ENCODE measurements at places on chromosomes 2 and 18.

DNA sequence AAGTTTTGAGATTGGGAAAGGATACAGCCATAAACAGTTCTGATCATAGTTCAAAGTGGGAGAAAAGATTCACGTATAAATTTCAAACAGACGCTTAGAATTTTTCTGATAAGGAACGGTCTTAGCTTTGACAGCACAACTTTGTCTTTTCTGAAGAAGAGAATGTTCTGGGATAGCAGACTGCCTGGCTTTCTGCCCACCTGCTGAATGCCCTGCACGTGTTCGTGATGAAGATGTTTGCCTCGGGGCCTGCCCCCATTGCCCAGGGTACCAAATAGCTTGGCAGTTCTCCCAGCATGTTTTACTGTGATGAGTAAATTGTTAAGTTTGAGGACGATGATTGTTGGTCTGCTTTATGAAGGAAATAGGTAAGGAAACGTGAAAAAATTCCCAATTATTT lies 4.6 kb downstream of the MRPL33 start:
- no peak for DNase-seq

DNA sequence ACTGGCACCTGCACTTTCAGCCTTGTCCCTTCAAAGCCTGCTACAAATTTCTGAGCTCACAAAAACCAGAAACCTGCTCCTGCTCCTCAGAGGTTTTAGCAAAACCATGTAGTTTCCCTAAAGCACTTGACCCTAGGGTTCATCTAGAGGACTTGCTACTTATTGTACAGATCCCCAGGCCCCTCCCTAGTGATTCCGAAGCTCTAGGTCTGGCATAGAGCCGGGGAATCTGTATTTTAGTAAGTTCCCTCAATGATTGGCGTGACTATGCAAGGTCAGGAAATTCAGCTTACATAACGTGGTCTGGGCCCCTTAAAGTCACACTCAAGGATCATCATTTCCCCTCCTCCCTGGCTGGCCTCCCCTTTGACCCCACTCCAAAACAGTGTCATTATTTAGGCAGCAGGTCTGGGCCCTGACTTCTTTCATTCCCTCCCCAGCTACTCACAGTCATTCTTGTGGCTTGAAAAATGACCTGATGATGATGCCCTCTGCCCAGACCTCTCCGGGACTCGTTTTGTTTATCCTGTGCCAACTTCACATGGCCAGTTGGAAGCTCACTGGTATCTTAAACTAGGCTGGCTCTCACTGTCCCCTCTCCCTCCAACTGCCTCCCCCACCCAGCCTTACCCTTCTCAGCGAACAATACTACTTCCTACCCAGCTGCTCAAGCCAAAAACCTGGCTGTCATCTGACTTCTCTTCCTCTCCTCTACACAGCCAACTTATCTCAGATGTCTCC lies 36.0 kb downstream of the WDFY1 start:
- no peak for DNase-seq

- DNase-seq: no peak
Measured at GRCh38 chr2:202353430-202353829, 22.7 kb upstream of the BMPR2 start.

DNA sequence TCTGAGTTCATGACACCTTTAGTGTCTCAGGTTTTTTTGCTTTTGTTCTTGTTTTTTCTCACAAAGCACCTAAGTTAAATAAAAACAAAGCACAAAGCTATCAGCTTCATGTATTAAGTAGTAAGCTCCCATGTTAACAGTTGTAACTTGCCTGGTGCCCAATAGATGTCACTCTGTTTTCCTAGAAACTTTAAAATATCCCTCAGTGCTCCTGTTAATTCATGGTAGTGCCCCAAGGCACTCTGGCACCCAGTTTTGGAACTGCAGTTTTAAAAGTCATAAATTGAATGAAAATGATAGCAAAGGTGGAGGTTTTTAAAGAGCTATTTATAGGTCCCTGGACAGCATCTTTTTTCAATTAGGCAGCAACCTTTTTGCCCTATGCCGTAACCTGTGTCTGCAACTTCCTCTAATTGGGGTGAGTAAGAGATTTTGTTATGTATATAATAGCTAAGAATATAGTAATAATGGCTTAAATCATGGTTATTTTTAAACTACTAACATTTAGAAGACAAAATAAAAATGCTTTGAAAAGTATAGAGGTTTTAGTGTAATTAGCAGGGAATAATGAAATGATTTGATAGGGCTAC lies 555.0 kb upstream of the TMEFF2 start:
- no peak for DNase-seq

DNA sequence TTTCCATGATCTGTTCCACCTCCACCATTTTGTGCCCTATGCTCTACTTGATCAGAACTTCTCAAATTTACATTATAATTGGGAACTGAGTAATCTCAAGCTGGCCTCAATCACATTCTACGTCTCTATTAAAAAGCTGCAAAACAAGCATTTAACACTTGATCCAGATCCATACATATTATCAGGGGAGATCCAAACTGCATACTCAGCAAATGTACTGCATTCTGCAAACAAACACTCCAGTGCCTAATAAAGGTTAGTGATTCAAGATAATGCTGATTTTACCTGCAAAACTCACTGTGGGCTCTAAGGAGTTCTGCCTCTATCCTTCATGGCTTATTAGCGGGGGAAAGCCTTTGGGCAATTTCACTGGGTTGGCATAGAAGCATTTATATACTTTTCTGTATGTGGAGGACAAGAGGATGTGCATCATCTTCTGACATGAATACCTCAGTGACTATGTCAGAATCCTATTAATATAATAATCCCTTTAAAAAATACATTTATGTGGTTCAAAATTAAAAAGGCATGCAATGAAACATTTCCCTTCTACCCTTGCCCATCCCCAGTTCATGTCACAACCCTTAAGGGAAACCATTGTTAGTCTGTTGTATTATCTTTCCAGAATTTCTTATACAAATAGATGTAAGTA lies 40.2 kb downstream of the GALNT14 start:
- DNase-seq: no peak

GRCh38 chr2:131093696-131094462 lies 619 bp upstream of the FAM168B start:
- no peak for DNase-seq

DNA sequence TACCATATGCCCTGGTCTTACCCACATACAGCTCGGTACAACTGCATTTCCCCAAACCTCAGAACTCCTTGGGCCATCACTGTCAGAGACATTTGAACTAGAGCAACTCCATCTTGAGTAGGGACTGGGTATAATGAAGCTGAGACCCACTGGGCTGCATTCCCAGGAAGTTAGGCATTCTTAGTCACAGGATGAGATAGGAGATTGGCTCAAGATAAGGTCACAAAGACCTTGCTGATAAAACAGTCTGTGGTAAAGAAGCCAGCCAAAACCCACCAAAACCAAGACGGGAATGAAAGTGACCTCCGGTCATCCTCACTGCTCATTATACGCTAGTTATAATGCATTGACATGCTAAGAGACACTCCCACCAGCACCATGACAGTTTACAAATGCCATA lies 131.3 kb downstream of the PIK3C3 start:
- no peak for DNase-seq

DNA sequence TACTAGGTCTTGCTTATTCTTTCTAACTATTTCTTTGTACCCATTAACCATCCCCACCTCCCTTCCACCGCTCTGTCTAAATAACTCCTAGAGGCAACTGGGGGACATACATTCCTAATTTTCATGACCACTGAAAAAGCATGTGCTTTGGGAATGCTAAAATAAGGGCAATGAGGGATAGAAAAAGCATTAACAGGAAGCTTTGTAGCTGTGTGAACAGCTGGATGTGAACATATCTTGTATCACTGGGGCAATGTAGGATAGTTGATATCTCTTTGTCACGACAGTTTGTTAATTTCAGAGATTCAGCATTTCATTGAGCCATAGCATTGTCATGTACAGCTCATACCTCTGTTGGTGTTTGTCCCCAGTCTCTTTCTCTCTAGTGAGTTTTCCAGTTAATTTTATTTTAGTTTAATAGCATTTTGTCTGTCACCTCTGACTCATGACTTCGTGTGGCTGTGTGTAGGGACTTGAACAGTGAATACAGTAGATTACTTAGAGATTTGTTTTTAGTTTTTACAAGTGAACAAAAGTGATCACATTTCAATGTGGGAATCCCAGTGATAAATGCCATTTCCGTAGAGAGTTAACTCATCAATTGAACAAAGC lies 230.3 kb upstream of the NRP2 start:
- no peak for DNase-seq

All from urinary bladder (tissue), 4 donors.